ENCODE measurements at places on chromosomes 4 and X.

DNA sequence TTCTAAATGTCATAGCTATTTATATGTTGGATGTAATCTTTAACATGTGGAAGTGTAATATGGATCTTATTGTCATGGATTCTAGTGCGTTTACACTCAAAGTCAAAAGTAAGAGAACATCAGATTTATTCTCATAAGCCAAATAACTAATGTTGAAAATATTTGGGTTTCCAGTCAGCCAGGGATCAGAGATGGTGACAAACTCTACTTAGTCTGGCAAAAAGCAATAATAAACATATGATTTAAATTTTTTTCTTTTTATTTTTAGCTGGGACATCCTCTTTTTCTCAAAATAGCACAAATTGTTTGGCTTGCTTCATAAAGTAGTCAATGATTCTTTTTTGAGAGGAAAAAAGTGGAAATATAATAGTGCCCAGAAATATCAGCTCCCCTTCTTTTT, 392.3 kb downstream of the ARHGAP24 start:
- no peak for DNase-seq

DNA sequence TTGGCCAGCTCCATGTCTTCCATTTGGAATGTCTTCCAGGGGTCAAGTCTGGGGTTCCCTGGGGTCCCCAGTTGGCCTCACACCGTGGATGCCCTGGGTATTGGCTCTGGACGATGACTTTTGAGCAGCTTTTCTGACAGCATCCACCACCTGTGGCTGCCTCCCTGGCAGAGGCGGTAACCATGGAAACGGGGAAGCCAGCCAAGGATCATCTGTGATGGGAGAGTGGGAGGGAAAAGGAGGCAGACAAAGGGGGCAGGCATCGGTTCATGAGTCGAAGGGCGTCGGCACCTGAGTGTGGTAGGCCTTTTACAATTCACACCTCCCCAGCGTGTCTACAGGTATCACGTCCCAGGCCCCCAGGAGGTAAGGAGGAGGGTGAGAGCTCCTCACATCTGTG, 152.2 kb downstream of the ASMT start:
- no peak for DNase-seq

DNA sequence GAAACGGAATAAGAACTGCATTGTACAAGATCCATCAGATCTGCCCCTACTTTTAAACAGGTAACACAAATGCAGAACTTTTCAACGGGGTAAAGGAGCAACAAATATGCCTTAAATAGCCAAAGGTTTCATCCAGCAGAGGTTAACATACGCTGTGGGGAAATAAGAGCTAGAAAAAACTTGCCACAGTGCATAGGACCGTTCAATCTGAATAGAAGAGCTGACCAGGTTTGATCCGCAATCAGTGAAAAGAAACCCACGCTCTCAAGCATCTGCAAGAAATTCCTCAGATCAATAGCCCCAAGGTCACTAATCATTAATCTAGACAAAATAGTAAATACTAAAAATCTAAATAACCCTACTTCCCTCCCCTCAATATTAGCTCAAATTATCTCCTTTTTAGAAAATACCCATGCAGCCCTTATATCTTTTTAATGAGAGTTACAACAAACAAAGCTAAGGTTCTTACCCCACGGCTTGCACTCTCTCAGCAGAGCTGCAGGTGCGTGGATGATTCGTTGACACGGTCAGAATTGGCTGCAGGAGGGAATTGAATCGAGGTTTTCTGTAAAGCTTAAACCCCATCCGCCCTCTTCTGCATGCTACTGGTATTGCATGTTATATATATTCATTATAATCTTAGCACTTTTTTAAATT, at the start of gene TLR10:
TSS of gene TLR10 (minus strand) at position 539 of the 657 bp plus-strand sequence. CDS start 7,400 bp downstream, outside the sequence.
- peak; percentile 75 for DNase-seq

DNA sequence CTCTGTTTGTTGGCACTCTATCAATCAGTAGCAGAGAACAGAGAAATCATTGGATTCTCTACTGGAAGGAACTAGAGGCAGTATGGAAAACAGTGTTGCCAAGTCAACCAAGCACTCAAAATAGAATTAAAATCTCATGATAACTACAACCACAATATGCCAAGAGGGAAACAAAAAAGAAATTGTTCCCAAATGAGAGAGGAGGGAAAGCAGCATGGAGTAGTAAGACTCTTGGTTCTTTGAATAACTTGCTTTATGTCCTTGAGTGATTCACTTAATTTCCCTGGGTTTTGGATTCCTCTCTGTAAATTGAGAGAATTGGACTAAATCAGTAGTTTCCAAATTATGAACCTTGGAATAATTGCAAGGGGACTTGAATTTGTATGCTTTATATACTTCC, 285.5 kb upstream of the ANKRD50 start:
- DNase-seq, result no peak

DNA sequence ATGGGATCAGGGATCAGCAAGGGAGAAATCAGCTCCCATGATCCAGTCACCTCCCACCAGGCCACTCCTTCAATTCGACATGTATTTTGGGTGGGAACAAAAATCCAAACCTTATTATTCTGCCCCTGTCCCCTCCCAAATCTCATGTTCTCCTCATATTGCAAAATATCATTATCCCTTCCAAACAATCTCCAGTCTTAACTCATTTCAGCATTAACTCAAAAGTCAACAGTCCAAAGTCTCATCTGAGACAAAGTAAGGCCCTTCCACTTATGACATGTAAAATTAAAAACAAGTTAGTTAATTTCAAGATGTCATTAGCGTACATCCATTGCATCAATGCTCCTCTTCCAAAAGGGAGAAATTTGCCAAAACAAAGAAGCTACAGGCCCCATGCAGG, 22.0 kb downstream of the UGT2B4 start:
- DNase-seq, result no peak

All from hepatocyte (in vitro differentiated cells).